Spleen (tissue), 13 donors: ENCODE measurements at places on chromosomes 3 and 15. TPM values are rescaled to one million over a fixed set of nuclear protein-coding genes. Genes with fewer than 3 reads are reported as not detected.

ALDH1A2 gene
- polyA plus RNA-seq = 1.3 TPM

C15orf39 gene
- polyA plus RNA-seq = 6.9 TPM

CADM2 gene
- polyA plus RNA-seq = 0.03 TPM

ARHGEF26 gene
- 0.91 TPM for polyA plus RNA-seq

STRA6 gene
- polyA plus RNA-seq = 0.96 TPM

DNA sequence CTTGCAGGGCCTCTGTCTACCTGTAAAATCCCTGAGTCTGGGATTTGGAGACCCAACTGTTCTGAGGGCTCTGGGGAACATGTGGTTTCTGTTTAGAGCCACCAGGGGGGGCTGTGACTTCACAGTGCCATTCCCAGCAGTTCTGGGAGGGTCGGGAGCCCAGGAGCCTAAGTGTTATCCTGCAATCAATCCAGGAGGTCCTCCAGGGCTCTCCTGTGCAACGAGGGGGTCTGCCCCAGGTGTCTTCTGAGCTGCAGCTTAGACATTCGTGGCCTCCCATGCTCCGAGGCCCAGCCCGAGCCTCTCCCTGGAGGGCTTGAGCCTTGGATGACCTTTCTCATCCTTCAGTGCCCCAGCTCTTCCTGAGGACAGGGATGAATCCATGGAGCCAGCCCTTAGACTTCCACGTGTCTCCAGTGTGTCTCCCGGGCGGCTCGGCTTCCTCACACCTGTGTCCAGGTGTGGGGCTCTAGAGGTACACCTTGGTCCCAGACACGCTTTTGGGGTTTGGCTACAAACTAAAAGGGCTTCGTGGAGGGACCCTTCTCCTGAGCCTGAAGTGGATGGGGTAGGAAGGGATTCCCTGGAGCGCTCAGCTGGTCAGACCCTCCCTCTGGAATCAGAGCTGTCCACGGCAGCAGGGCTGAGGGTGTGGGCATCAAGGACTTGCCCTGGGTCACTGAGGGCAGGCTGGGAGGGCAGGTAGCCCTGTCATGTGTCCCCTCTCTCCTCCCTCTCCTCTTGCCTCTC lies 20.3 kb upstream of the ABTB1 start:
- DNase-seq = peak; percentile 80

- DNase-seq = no peak
These were observed 156.5 kb downstream of the PDCD6IP start for GRCh38 chr3:33954956-33955355.

DNA sequence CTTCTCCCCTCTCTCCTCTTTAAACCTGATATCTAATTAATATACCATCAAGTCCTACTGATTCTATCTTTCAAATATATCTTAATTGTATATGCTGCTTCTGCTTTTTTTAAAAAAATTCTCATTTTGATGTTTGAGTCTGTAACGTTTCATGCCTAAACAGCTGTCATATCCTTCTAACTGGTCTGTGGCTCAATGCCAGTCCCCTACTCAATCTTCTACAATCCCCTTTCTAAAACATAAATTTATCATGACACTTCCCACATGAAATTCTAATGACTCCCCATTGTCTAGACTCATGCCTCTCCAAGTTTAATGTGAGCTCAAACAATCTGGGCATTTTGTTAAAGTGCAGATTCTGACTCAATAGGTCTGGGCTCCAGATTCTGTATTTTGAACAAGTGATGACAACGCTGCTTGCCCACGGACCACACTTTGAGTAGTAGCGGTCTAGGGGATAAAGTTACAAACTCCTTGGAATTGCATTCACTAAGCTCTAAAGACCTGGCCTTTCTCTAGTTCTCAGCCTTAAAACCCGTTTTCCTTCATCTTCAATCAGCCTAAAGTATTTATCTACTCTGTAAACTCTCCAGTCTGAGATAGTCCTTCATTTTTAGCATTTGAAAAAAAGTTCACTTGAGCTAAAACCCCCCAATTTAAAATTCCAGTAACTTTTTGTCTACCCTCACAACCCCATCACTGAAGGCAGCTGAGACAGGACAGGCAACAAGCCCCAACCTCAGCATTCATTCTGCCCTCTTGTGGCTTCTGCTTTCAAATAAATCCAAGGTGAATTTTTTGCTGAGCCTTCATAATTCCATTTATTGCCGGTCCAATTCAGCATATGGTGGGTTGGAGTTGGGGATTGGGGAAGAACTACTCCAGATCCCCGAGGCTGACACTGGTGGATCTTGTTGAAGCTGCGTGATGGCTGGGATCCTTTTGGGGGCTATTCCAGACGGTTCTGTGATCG lies 88.1 kb upstream of the THRB start:
- no peak for DNase-seq

DNA sequence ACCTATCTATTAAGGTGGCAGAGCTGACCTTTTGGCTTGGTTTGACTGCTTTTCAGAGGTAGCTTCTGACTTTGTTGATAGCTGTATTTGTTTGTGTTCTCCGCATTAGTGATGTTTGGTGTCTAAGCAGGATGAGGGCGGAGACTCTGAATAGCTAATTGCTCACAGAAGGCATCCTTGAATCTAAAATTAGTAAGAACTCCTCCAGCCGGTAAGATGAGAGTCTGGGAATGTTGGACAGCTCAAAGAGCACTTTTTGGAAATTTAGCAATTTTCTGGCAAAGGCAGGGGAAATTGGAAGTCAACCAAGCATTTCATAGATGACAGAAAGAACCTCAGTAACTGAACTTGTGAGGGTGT lies 174.1 kb downstream of the KLHL25 start:
- no peak for DNase-seq

DNA sequence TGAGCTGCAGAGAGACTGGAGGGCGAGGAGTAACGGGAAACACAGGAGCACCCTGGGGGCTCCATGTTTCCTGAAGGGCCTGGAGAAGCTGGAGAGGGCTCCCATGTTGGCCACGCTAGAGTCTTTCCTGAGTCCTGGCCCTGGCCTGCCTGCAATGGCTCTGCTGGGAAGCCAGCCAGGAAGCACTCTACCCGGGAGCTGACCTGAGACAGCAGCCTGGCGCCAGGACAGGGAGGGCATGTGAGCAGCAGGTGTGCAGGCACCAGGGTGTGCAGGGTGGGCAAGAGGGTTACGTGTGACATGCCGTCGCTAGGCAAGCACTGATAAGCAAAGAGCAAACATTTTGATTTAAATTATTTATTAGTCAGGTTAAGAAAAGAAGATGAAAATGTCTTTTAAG lies 301.4 kb downstream of the OCA2 start:
- no peak for DNase-seq

GRCh38 chr3:190183121-190183520 lies 62.4 kb upstream of the P3H2 start:
- DNase-seq = no peak

GRCh38 chr15:68584756-68585573 lies 6.2 kb downstream of the CORO2B start:
- peak; percentile 27 for DNase-seq

DNA sequence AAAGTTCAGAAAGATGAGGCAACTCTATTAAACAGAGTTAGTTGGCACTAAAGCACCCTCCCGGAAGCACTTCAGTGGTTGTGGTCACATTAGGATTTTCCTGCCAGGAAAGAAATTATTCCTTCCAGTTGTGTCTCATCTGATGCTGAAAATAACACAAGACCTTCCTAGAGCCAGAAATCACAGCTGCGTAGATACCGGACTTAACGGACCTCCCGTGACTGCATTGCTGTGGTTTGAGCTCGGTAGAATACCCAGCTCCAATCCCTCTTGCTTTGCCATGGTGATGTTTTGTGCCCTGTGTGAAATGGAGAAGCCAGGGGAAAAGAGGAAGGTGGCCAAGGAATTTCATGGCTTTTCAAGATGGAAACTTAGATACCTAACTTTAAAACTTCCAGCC lies 215.0 kb upstream of the IGF1R start:
- DNase-seq = no peak

- DNase-seq = no peak
These were observed 285.3 kb downstream of the SV2B start for GRCh38 chr15:91385311-91385710.

DNA sequence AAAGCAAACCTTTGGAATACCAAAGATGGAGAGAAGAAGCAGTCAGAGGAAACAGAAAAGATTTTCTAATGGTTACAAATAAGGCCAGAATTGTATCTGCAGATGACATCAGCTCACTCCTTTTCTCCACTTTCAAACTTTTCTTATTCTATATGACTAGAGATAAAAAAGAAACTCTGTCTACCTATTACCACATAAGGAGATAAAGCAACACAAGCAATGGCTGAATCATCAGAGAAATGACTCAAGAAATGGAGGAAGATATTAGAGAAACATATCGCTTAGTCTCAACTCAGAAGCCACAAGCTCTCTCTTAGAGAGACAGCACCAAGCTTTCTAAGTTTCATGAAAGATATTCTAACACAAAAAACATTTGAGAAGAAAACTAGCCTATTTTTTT lies 784.0 kb downstream of the ZPLD1 start:
- DNase-seq = no peak
